ENCODE measurements at places on chromosomes 13 and 19. TPM values are rescaled to one million over a fixed set of nuclear protein-coding genes. Genes with fewer than 3 reads are reported as not detected.

DNA sequence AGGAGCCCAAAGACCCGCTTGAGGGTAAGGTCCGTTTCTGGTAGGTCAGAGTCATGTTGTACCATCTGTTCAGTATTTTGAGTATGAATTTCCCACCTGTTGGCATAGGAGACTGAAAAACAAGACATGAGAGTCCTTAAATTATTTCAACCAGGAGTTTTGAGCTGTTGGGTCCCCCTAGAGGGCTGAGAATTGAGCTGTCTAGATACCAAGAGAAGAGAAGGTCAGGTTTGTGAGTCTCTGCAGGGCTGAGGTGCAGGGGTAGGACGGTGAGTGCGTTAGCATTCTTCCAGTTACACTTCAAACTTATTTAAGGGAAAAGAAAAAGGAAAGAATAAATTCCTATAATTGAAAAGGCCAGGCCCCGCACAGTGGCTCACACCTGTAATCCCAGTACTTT, 5.0 kb downstream of the CBLC start:
- no peak for DNase-seq

DNA sequence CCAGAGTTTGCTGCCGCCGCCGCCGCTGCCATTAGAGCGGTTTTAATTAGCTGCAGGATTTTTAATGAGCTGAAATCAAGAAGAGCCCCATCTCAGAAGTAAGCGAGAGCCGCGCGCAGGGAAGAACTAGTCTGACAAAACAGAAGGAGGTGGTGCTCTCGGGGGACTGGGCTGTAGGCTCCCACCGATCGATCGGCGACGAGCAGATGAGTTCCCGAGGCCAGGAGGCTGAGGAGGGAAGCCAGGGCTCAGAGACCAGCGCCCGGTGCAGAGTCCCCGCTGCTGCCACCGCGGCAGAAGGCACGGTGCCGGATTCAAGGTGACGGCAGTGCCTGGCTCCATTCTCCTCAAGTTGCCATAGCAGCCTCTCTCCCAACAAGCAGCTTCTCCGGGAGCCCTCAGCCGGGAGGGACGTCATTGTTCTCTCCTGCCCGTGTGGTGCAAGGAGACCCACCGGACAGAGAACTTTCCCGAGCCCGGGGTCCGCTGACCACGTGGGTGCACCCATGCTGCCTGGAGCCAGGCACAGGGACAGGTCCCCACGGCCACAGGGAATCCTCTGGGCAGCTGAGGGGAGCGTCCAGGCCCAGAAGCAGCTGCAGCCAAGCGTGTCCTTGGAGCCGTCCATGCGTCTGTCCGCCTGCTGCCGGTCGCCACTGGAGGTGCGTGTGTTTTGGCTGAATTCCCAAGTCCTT, 62.9 kb downstream of the CHST8 start:
- no peak for DNase-seq

DNA sequence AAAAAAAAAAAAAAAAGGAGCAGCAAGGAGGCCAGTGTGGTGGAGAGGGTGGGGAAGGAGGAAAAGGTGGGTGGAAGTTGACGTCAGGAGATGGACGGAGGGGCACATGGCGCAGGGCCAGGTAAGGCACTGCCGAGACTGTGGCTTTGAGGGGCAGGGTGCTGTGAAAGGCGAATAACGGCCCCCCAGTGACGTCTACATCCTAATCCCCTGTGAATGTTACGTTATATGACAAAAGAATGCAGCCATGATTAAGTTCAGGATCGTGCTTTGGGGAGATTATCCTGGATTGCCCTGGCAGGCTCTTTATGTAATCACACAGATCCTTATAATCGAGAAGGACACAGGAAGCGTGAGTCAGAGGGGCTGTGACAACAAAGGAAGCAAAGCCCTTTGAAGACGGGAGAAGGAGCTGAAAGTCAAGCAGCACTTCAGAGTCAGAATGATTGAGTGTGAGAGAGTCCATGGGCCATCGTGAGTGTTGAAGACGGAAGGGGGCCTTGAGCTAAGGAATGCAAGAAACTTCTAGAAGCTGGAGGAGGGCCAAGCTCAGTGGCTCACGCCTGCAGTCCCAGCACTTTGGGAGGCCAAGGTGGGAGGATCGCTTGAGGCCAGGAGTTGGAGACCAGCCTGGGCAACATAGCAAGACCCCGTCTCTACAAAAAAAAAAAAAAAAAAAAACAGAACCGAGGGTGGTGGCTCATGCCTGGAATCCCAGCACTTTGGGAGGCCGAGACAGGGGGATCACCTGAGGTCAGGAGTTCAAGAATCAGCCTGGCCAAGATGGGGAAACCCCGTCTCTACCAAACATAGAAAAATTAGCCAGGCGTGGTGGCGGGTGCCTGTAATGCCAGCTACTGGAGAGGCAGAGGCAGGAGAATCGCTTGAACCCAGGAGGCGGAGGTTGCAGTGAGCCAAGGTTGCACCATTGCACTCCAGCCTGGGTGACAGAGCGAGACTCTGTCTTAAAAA, 13.8 kb upstream of the CEACAM16 start:
- no peak for DNase-seq

GRCh38 chr19:43779147-43779819, 1.5 kb downstream of the KCNN4 start:
- DNase-seq = no peak

- no peak for DNase-seq
Measured at GRCh38 chr13:21696865-21697448, 26.1 kb downstream of the FGF9 start.

- no peak for DNase-seq
Measured at GRCh38 chr13:48068036-48068435, 26.9 kb downstream of the MED4 start.

- no peak for DNase-seq
Measured at GRCh38 chr13:23731709-23732108, 157.5 kb downstream of the MIPEP start.

- no peak for DNase-seq
Measured at GRCh38 chr19:35090506-35091214, 25.0 kb upstream of the FXYD3 start.

DNA sequence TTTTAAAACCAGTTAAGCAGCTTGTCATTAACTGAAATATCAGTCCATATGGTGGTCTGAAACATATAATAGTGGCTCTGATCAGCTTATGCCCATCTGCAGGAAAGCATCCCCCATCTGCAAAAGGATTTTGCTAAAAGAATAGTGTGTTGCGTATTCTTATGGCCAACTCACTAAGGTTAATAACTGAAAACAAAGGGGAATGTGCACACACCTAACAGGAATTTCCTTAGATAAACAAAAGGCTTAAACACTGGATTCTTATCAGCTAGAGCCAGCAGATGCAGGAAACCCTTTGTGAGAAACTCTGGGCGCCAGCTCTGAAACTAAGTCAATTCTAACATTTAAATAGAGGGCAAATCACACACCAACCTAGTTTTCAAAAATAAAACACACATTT, 22.1 kb downstream of the VPS36 start:
- no peak for DNase-seq

- DNase-seq = no peak
Measured at GRCh38 chr13:87169337-87169736, 501.8 kb upstream of the SLITRK5 start.

DNA sequence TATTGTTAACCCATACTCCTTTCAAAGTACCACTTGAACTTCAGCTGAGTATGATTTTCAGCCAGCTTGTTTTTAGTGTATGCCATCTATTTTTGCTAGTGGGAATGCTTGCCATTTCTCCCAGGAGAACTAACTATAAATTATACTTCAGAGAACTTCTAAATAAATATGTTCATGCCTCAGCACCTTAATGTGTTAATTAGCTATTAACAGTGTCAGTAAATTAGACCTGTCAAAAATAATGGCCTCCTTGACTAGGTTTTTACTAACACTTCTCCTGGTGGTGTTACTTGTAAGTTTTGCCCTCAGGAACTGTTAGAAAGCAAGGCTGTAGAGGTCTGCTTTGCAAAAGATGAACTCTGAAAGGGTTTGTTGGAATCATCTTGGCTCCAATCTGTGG, 4.5 kb downstream of the CLDN10 start:
- no peak for DNase-seq

DNA sequence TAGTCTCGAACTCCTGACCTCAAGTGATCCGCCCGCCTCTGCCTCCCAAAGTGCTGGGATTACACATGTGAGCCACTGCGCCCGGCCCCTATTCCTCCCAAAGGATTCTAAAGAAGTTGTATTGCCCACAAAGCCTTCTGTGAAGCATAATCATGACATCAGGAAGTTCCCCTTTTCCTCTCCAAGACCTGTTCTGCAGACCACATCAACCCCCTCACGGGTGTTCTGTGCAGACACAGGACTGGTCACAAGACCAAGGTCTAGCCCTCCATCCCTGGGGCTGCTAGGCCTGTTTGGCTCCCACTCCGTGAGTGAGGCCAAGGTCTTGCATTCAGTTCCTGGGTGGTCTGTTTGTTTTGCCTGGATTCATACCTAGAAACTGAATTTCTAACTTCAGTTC, 178.1 kb downstream of the FLT1 start:
- DNase-seq = no peak

- DNase-seq = no peak
Measured at GRCh38 chr13:29607465-29607864, 12.0 kb upstream of the SLC7A1 start.

SERPINE3 gene
- total RNA-seq = not detected

LCP1 gene
- total RNA-seq = 1,649 TPM

FUT3 gene
- 0.31 TPM for total RNA-seq

DIAPH3 gene
- 17.8 TPM for total RNA-seq

ZNF850 gene
- 4.5 TPM for total RNA-seq

LPAR2 gene
- 19.0 TPM for total RNA-seq

CEACAM1 gene
- 8.0 TPM for total RNA-seq

Measured in GM12878 (cell line).